ENCODE measurements at places on chromosomes 5 and 9. TPM values are rescaled to one million over a fixed set of nuclear protein-coding genes. Genes with fewer than 3 reads are reported as not detected.

Gene F12
- 6.3 TPM for total RNA-seq

Gene GAS1
- total RNA-seq: 5.7 TPM

Gene RNF183
- 1.3 TPM for total RNA-seq

Gene TMEM252
- not detected for total RNA-seq

Gene IARS1
- 109 TPM for total RNA-seq

Gene DNAJA1
- 225 TPM for total RNA-seq

Gene RLN1
- not detected for total RNA-seq

Gene LECT2
- not detected for total RNA-seq

Gene OTULINL
- 10.1 TPM for total RNA-seq

Gene TMOD1
- total RNA-seq: 29.9 TPM

Gene HINT2
- total RNA-seq: 27.7 TPM

Gene GALNT12
- 4.0 TPM for total RNA-seq

Gene FGD3
- 3.1 TPM for total RNA-seq

Gene CTNNAL1
- 24.2 TPM for total RNA-seq

Gene FGF18
- total RNA-seq: 0.78 TPM

Gene SHISAL2B
- total RNA-seq: not detected

Gene ENHO
- total RNA-seq: 86.6 TPM

Gene MYORG
- total RNA-seq: 21.6 TPM

Gene ADAMTSL2
- 13.0 TPM for total RNA-seq

Gene LMAN2
- total RNA-seq: 56.6 TPM

Gene DNAH5
- total RNA-seq: 2.7 TPM

Gene KIF12
- total RNA-seq: 5.4 TPM

Gene PLAA
- total RNA-seq: 25.3 TPM

Gene PSD2
- total RNA-seq: 69.0 TPM

Gene JAKMIP2
- 48.3 TPM for total RNA-seq

Gene CCDC69
- 6.4 TPM for total RNA-seq

Gene SPATA31C1
- 1.2 TPM for total RNA-seq

Gene PCDHGB3
- total RNA-seq: 8.2 TPM

Gene SYNPO
- 116 TPM for total RNA-seq

Gene SPINK6
- not detected for total RNA-seq

Gene BTNL3
- total RNA-seq: not detected

Gene LCN15
- total RNA-seq: 4.8 TPM

Gene IFNA4
- total RNA-seq: not detected

Gene ORM2
- not detected for total RNA-seq

Gene EQTN
- 1.7 TPM for total RNA-seq

Gene ZDHHC11B
- 54.7 TPM for total RNA-seq

Gene GNG10
- total RNA-seq: 25.8 TPM
